ENCODE measurements at places on chromosomes 7 and 10.

DNA sequence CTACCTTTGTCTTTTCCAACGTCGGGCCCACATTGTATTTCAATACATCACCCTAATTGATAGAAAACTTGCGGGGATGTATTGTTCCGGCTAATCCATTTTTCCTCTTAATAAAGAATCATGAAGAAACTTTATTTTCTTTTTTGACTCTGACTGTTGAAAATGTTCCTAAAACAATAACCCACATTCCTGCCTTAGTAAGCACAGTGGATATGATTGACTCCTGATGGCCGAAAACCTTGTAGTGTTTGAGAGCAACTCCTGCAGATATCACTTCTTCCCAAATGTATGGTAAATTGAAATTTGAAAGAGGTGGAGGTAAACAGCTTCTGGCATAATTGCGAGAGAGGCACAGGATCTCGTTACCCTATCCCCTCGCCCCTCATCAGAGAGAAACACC lies 65.7 kb downstream of the BICC1 start:
- DNase-seq = no peak

GRCh38 chr10:111593578-111593977 lies 516.7 kb downstream of the ADRA2A start:
- no peak for DNase-seq

- no peak for DNase-seq
Measured at GRCh38 chr7:1062296-1063294, 18.2 kb downstream of the GPR146 start.

DNA sequence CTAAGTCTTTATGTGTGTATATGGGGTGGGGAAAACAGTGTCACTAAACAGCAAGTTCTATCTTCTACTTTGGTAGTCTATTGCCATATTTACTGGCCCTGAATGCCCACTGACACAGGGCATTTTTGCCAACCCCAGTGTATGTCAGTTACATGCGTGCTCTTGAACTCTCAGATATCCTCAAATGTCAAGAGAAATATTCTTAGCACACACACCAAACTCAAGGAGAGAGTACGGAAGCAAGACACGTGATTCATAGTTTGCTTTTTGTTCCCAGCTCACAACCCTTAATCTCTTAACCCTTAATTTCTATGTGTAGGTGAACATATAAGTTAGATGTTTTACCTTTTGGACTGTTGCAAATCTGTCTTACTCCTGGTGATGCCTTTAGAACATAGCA lies 39.3 kb downstream of the EPC1 start:
- no peak for DNase-seq

GRCh38 chr7:121466455-121466854 lies 70.3 kb upstream of the FAM3C start:
- no peak for DNase-seq
